ENCODE measurements at places on chromosomes 7 and 10.

DNA sequence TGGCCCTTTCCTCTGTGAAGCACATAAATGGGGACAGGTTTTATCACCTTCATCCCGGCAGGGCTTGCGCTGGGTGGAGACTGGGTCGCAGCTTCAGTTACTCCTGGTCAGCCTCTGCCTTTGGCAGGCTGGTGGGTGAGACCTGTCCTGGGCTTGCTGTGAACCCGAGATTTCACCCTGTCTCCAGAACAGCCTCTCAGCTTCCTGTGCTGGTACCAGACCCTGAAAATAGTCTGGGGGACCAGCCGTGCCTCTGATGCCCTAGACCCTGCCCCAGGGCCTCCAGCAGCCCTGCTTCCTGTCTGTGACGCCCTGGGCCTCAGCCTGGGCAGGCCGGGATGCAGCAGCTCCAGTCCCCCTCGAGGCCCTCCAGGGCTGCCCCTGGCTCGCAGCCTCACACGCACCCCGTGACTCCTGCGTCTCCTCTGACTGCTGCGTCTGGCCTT, 13.2 kb upstream of the PWWP2B start:
- DNase-seq = no peak

- no peak for DNase-seq
Measured at GRCh38 chr10:65033957-65034356, 1512.8 kb downstream of the REEP3 start.

DNA sequence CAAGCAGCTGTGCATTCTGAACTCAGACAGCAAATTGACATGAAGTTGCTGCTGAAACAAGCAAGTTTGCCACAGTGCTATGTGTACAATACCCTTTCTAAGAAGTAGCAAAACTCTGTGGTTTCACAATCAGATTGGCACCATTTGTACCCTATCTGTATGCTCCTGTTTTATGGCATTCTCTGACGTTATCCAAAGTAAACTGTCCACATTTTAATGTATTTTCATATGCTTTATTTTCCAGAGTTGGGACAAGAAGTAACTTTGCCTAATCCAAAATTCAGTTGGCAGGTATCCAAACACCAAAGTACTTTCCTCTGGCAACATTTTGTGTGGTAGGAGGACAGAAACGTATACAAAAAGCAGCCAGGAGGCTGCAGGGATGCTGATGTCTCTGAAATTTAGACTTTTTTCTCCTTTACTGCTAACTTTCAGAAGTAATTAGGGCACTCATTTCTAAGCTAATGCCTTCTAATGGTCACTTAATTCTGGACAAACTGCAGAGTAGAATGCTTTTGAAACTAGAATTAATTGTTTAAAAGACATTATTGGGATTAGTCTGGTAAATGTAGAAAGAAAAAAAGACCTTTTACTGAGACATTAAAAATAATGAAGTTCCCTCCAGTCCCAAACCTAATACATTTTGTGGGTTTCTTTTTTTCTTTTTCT, 414.7 kb upstream of the NRP1 start:
- DNase-seq = no peak

- DNase-seq = no peak
Measured at GRCh38 chr10:103543617-103544525, 50.4 kb downstream of the NEURL1 start.

DNA sequence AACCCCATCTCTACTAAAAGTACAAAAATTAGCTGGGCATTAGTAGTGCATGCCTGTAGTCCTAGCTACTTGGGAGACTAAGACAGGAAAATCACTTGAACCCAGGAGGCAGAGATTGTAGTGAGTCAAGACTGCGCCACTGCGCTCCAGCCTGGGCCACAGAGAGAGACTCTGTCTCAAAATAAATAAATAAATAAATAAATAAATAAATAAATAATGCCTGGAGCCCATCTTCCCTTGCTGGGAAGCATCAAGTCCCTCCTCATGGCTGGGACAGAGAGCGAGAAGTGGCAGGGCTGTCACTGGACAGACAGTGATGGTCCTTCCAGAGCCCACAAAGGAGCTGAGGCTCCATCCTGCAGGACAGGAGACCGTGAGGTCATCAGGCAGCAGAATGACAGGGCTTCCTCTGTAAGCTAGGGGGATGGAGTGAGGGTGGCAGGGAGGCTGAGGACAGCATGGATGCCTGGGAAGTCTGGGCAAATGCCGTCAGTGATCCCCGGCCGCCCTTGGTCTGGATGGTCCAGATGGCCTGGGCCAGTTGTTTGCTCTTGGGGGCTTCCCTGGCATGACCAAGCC, 36.4 kb upstream of the ELN start:
- no peak for DNase-seq

DNA sequence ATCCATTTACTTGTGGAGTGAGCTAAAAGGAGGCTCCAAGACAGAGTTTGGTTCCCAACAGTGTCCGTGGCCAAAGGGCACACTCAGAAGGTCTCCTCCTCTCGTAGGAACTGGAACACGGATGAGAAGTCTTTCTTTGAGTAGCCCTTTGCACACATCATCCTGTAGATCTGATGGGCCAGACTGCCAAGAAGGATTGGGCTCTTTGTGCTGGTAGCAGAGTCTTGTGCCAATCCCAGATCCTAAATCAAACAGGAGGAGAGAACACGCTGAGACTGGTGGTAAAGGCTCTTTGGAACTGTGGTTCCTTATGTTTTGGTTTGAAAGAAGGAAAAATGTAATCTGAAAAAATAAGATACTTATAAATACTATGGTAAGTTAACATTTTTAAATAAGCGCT, 136.6 kb downstream of the HIBADH start:
- DNase-seq = no peak

- no peak for DNase-seq
Measured at GRCh38 chr10:26481315-26481692, 43.2 kb downstream of the APBB1IP start.

GRCh38 chr7:105015390-105015965, 1.5 kb downstream of the KMT2E start:
- DNase-seq = no peak

DNA sequence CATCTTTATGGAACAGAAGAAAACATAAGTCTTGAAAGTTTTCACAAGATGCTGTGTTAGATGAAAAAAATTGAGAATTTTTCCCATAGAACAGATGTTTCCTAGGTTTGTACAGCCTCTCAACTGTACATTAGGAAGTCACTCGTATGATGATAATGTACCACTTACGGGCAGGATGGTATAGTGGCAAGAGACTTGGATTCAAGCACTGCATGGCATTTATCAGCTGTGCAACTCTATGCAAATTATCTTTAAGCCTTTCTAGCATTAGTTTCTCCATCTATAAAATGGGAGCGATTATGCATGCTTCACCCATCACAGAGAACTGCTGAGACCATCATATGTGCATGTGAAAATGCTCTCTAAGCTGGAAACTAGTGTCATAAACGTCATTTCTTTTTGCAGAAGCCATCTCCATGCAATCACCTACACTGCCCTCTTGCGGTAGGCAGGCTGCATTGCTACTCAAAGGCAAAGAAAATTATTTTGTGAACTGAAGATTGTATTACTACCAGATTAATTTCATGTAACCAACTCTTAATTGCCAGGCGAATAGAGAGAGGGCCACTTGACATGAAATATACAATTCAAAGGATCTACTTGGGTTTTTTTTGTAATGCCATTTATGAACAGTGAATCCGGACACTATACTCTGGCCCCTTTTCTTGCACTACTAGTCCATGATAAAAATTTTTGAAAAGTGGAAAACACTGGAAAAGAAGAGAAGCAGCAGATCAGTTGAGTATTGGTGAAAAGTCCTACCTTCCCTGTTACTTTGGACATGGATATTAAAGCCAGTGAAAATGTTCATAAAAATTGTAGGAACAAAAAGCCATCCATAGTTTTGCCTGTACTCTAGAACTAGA, 102.3 kb downstream of the JAZF1 start:
- DNase-seq = peak; percentile 12

DNA sequence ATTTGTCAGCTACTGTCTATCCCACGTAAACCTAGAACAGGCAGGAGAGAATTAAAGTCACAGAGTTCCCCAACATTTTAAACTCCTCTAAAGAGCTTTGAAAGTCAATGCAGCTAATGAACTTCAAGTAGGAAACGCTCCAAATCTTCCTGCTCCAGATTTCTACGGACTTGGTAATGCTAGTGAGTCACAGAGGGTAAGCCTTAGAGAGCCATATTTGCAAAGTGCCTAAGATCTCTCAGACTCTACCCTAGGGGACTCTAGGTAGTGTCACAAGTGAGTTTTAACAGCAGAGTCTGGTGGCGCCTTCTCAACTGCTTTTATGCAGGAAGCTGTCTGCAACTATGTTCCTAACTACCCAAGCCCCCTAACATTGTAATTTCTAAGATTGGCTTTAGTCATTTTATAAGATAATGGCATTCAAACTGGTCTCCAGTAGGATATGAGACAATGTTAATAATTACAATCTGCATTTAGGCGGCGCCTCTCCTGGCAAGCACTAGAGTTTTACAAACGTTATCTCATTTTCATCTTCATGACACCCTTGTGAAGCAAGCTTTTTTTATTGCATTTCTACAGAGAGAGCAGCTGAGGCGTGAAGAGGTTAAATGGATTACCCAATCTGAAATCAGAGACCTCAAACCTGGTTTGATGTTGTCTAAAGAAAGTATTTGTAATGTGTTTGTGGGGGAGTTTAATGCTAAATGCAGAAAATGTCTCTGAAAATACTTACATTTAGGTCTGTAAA, 22.0 kb upstream of the FZD1 start:
- DNase-seq = no peak

DNA sequence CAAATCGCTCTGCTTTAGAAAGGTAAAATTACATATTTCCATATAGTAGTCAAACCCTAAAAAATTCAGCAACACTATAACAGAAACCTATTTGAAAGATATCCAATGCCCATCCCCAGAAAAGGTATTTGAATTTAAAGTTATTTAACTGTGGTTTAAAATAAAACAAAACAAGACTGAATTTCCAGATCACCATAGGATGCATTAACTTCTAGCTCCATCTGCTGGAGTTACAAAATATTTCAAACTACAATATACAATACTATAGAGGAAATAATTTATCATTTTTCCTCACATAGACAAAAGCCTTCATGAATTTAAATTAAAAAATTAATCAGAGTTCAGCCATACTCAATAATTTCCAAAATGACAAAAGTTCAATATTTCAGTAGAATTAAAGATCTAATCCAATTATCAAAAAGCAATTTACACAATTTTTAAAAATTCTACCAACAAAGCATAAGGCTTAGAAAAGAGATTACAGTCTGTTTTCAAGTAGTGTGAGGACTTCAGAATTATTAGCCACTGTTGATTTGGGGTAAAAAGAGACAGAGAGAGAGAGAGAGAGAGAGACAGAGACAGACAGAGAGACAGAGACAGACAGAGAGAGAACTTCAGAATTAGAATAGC, 75.9 kb downstream of the LMBR1 start:
- DNase-seq = no peak

DNA sequence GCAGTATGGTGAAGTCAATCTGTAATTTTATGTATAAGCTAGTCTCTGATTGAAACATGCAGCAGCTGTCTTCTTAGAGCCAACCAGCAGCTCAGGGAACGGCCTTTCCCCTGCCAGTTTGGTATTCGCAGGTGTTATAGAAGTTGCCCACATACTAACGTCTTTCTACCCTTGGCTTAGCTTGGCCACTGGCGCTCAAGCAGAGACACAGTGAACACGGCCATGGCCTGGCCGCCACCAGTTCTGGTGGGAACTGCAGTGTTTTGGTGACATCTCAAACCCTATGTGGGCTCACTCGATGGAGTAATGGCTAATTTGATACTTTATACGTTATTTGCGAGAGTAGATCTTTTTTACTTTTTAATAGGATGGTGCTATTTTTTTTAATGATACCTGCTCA, 17.1 kb downstream of the EIF4H start:
- no peak for DNase-seq

DNA sequence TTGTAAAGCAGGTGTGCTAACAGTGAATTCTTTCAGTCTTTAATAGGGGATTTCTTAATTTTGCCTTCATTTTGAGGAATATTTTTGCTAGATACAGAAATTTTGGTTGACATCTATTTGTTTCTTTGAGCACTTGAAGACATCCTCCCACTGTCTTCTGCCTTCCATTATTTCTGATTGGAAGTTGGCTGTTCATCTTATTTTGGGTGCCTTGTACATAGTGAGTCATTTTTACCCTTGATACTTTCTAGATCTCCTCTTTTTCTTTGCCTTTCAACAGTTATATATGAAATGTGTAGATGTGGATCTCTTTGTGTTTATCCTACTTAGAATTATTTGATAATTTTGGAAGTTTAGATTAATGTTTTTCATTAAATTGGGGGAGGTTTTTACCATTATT, 631.0 kb downstream of the AUTS2 start:
- DNase-seq = no peak

DNA sequence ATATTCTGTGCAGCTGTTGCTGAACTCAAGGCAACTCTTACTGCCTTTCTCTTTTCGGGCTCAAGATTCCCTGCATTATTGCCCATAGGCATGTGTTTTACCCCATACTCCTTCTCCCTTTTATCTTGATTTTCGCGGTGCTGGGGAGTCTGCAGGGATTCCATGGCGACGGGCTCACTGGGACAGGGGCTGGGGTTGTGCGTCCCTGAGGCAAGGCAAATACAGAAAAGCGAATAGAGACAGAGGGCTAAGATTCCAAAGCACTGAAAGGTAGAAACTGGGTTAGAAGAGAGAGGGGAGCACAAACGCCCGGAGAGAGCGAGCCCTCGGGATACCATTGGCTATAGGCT, 519 bp upstream of the RPP38 start:
- DNase-seq = no peak

Data from activated T-helper 1 cell treated with anti-CD3 and anti-CD28 coated beads, Interleukin-12 subunit alpha, Interleukin-12 subunit beta, Interleukin-2, Interleukin-4 antibody, amounts not matched to agents 30 ng/mL and 10 ng/mL and 1 ng/mL, durations not matched to agents 14 hours and 24 hours and 36 hours (primary cell).